Stimulated activated CD8-positive, alpha-beta memory T cell treated with anti-CD3 and anti-CD28 coated beads, Interleukin-4, amount 100 ng/mL, for 1 hour (primary cell): ENCODE measurements at places on chromosomes 7 and 10.

- no peak for DNase-seq
Observed at GRCh38 chr10:29559996-29560395, 74.8 kb downstream of the SVIL start.

DNA sequence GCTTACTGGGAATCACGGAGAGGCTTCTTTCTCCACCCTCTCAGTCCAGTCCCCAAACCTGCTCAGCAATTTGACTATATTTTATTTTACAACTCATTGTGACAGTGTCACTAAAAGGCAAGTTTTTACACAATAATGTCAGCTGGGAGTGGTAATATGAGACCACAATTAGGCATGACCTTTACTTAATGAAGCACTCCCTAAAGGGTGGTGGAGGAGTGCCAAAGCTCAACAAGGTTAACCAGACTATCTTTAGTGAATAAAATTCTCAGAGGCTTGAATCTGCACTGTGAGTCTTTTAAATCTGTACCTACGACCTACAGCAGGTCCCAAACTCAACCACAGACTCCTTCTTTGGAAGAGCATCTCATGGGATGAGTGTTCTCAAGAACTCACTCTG lies 215.6 kb downstream of the TAX1BP1 start:
- no peak for DNase-seq

DNA sequence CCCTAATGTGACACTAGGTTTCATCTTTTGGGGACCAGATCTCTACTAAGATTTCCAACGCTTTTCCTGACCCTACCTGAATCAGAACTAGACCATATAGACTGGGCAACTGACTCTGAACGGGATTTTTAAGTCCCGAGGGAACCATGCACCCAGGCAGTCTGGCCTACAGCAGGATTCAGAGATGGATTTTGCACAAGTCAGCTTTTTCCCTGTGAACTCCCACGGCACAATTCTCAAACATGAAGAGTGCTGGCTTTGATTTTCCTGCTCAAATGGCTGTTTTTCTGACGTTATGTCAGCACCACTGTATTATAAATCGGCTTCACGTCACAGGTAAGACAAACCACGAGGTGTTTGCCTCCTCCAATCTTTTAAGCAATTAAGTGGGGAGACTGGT lies 409.1 kb downstream of the TCERG1L start:
- DNase-seq, result no peak

DNA sequence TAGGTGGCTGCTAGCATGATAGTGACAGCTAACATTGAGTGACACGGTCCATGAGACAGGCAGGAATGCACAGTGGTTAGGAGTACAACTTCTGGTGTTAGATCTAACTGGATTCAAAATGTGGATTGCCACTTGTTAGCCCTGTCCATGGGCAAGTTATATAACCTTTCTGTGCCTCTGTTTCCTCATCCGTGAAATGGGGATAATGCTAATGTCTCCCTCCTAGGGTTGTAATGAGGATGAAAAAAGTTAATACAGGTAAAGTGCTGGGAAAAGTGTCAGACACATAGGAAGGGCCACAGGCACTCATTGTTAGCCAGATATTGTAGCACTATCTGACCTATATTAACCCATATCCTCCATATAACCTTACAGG lies 41.8 kb downstream of the TACR2 start:
- DNase-seq, result no peak

DNA sequence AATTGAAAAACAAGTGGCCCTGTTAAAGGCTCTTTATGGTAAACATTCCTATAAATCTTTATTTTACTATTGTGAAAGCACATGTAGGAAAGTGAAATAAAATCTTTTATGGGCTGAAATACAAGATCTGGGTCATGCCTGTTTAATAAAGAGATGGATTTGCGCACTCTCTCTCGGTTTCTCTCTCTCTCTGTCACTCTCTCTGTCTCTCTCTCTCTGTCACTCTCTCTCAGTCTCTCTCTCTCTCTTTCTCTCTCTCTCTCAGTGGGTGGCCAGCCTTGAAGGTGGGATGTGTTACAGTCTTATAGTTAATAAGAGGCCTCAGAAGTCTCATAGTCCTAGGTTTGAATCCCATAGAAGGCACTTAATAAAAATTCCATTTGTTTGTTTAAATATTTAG lies 2.4 kb downstream of the TAC1 start:
- DNase-seq, result no peak
